GM23248 (cell line): ENCODE measurements at places on chromosomes 3 and 15.
A peak's percentile ranks its signal among the peaks of the same experiment; 100 is the strongest.

DNA sequence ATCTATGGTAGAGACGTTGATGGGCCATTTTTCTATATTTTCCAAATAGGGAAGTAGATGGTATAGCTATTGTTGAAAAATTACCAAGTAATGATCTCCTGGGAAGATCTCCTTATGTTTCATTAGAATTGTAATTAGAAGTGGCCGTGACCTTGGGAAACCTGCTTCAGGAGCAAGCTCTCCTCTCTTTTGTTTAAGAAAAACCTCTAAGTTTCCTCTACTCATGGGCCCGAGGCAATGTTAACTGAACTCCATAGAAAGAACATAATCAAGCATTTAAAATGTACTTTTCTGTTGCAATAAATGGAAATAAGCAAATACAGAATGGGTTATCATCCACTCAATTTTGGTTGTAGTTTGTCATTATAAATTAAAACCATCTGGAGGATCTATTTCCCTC is 511.2 kb upstream of the MDFIC2 start:
- H3K4me1 ChIP-seq: peaks cover 26% of the 10 kb centered on the region
- no peaks in the 10 kb centered on the region for H3K27me3 ChIP-seq
- H3K4me3 ChIP-seq: no peak overlapping the region
- no peak for DNase-seq
- H3K36me3 ChIP-seq: no peaks in the 10 kb centered on the region

DNA sequence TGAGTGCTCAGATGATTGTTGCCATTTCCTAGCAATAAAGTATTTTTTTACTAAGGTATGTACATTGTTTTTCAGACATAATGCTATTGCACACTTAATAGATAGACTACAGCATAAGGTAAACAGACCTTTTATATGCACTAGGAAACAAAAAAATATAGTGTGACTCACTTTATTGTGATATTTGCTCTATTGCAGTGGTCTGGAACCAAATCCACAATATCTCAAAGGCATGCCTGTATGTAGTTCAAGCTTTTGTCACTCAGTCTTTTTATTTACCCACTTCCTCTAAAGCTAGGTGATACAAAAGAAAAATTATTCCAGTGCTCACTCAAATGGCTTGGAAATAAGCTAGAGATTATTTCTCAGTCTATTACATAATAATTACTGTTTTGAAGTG is 209.9 kb upstream of the VEPH1 start:
- no peaks in the 10 kb centered on the region for H3K36me3 ChIP-seq
- no peak overlapping the region for H3K4me3 ChIP-seq
- no peaks in the 10 kb centered on the region for H3K4me1 ChIP-seq
- no peak for DNase-seq
- no peak overlapping the region for H3K27ac ChIP-seq
- H3K27me3 ChIP-seq: no peaks in the 10 kb centered on the region

DNA sequence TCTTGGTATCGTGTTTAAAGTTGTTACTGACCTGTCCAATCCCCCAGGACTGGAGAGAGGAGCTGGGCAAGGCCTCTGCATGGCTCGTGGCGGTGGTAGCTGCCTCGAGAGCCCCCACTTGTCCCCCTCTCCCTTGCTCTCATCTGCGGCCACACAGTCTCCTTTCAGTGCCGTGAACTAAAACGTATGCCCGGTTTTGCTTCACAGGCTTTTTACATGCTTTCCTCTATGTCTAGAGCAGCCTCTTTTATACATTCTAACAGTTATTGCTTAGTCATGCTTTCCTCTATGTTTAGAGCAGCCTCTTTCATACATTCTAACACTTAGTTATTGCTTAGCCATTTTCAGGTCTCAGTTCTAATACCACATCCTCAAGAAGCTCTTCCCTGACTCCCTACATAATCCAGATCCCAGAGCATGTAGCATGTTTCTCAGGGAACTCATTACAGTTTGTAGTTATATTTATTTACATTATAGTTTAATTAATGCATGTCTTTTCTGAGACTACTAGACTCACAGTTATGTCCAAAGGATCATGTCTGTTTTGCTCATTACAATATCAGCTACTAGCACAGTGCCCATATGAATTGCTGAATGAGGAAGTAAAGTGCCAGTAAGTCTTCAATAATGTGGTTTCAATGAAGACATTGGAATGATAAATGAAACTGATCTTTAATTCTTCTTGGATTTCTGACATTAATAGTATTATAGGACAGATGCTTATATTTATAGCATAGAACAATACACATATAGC is 66.5 kb upstream of the TBL1XR1 start:
- no peaks in the 10 kb centered on the region for H3K36me3 ChIP-seq
- H3K4me3 ChIP-seq: no peak overlapping the region
- no peaks in the 10 kb centered on the region for H3K4me1 ChIP-seq
- no peaks in the 10 kb centered on the region for H3K27me3 ChIP-seq

DNA sequence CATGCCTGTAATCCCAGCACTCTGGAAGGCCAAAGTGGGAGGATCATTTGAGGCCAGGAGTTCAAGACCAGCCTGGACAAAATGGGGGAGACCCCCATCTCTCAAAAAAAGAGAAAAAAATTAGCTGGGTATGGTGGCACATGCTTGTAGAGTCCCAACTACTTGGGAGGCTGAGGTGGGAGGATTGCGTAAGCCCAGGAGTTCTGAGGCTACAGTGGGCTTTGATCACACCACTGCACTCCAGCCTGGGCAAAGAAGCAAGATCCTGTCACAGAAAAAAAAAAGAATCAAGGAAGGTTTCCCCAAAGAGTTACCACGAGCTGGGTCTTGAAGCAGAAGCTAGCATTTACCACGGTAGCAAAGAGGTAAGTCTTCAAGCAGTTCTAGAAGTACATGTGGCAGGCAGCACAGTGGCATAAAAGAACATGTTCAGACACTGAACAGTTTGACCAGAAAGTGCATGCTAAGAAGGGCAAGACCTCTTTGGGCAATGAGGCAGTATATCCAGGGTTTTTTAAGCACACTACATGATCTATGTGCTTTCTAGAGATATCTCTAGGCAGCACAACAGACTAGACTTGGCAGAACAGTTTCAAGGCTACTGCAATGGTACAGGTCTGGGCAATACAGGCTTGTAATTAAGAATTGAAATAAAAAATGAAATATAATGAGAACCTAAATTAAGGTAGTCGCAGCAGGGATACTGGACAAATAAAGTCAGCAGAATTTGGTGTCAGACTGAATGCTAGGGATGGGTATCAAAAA is 418.5 kb downstream of the SHQ1 start:
- H3K27ac ChIP-seq: no peak overlapping the region
- H3K4me1 ChIP-seq: no peaks in the 10 kb centered on the region
- no peaks in the 10 kb centered on the region for H3K36me3 ChIP-seq
- DNase-seq: no peak
- H3K4me3 ChIP-seq: no peak overlapping the region
- no peaks in the 10 kb centered on the region for H3K27me3 ChIP-seq

DNA sequence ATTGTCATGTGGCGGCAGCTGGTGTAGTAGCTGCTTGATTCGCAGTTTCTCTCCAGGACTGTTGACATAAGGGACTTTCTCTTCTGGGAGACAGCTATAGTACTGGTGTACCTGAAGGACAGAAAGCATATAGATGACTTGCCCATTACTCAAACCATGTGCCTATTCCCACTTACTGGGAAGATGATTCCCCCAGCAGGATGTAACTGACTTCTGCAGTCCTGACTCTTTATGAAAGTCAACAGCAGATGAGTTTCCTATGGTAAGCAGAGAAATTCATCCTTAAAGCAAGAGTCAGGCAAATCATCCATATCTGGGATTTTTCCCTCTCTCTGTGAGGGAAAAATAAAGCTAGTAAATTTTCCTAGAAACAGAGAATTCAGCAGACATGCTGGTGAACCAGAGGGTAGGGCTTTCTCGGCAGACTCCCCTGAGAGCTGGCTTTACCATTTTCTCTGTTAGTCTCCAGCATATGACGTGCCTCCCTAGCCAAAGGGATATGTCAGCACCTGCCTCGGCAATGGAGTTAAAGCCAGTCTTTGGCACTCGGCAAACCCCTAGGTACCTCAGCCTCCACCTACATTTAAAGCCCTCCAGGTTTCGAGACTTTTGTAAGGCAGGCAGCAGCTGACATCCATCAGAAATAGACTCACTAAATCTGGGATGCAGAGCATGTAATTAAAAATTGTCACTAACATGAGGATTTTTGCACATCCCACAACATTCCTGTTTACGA is 62.1 kb downstream of the PRICKLE2 start:
- H3K27ac ChIP-seq: peak overlapping the region; percentile 57
- DNase-seq: no peak
- peaks cover under 1% of the 10 kb centered on the region; the same call in 1 of the 2 replicates for H3K36me3 ChIP-seq
- H3K4me3 ChIP-seq: no peak overlapping the region
- H3K27me3 ChIP-seq: no peaks in the 10 kb centered on the region
- peaks cover 28% of the 10 kb centered on the region for H3K4me1 ChIP-seq

- 0 out of 2 replicates have a peak, but pooled peaks cover 8% of the 10 kb centered on the region for H3K4me1 ChIP-seq
- H3K27ac ChIP-seq: no peak overlapping the region
- H3K36me3 ChIP-seq: no peaks in the 10 kb centered on the region
- no peaks in the 10 kb centered on the region for H3K27me3 ChIP-seq
- no peak for DNase-seq
- H3K4me3 ChIP-seq: no peak overlapping the region
These were observed 61.4 kb upstream of the CD47 start for GRCh38 chr3:108152274-108152673.

DNA sequence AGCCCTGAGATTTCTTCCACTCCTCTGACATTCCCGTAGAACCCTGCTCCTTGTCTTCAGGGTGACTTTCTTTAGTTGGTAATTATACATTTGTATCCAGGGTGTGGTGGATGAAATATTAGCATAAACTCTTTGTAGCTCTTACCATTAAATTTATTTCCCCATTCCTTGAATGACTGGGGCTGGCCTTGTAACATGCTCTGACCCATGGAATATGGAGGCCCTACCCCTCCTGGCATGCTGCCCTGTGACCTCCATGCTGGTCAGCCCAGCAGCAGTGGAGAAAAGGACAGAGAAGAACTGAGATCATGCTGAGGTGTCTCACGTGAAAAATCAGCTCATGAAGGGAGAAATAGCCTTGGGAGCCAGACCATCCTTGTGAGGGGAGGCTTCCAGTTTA is 96.1 kb upstream of the PROK2 start:
- H3K27me3 ChIP-seq: peaks cover 25% of the 10 kb centered on the region
- no peak for DNase-seq
- no peaks in the 10 kb centered on the region for H3K4me1 ChIP-seq
- no peaks in the 10 kb centered on the region for H3K36me3 ChIP-seq
- H3K27ac ChIP-seq: no peak overlapping the region
- no peak overlapping the region for H3K4me3 ChIP-seq

GRCh38 chr3:14153663-14154062 is 24.7 kb downstream of the XPC start:
- no peak overlapping the region for H3K27ac ChIP-seq
- no peak for DNase-seq
- H3K4me1 ChIP-seq: no peaks in the 10 kb centered on the region
- H3K27me3 ChIP-seq: no peaks in the 10 kb centered on the region
- H3K4me3 ChIP-seq: no peak overlapping the region
- peaks cover 51% of the 10 kb centered on the region for H3K36me3 ChIP-seq

GRCh38 chr3:117105686-117106085 is 396.1 kb downstream of the TUSC7 start:
- H3K27me3 ChIP-seq: no peaks in the 10 kb centered on the region
- H3K4me1 ChIP-seq: peaks cover 20% of the 10 kb centered on the region
- peak; percentile 72 for DNase-seq
- no peaks in the 10 kb centered on the region for H3K36me3 ChIP-seq

DNA sequence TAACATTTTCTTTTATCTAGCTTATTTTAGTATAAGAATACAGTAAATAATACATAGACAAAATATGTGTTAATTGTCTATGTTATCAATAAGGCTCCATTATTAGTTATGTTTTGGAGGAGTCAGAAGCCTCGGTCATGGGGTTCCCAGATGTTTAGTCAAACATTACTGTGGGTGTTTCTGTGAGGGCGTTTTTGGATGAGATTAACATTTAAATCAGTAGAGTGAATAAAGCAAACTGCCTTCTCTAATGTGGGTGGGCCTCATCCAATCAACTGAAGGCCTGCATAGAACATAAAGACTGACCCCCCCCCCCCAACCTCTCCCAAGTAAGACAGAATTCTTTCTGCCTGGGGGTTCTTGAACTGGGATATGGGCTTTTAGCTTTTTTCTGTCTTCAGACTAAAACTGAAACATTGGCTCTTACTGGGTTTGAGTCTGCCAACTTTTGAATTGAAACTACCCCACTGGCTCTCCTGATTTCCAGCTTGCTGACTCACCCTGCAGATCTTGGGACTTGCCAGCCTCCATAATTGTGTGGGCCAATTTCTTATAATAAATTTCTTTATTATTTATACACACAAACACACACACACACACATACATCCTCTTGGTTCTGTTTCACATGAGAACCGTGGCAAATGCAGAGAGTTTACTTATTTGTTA is 192.0 kb downstream of the TPRG1 start:
- no peaks in the 10 kb centered on the region for H3K27me3 ChIP-seq
- peaks cover 4% of the 10 kb centered on the region; the same call in 1 of the 2 replicates for H3K4me1 ChIP-seq
- DNase-seq: peak; percentile 54

DNA sequence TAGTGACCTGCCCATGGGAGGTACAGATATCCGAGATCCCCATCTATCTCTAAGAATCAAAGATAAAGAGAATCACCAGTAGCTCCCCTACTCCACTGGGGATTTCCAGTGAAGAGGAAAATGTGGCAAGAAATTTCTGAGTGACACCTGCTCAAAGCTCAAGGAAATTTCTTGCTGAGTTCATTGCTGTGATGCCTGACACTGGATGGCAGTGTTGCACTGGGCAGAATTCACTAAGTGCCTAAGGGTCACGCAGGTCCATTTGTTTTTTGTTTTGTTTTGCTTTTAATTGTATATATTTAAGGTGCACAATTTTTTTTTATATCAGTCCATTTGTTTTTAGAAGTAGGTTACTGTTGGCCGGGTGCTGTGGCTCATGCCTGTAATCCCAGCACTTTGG is 109.5 kb upstream of the KCNAB1 start:
- H3K36me3 ChIP-seq: no peaks in the 10 kb centered on the region
- H3K4me1 ChIP-seq: no peaks in the 10 kb centered on the region
- no peaks in the 10 kb centered on the region for H3K27me3 ChIP-seq
- no peak for DNase-seq
- H3K4me3 ChIP-seq: no peak overlapping the region
- H3K27ac ChIP-seq: no peak overlapping the region

DNA sequence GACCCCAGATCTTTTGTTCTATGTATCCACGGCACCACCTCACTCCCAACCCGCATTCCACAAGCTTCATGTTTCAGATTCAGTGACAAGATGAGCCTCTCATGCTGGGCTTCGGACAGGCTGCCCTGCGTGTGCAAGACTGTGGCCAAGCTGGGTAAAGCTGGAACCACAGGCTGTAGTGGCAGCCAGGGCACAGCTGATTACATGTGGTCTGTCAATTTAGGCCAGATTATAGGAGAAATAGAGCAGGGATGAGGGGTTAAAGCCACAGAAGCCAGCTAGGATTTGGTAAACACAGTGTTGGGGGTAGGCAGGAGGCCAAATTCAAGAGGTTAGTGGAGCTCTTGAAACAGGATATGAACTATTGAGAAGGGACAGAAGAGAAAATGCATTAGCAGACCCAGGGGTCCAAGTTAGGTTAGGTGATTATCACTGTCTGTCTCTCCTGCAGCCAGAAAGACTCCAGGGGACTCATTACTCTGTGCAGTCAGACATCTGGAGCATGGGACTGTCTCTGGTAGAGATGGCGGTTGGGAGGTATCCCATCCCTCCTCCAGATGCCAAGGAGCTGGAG is 12.9 kb downstream of the SNAPC5 start:
- no peaks in the 10 kb centered on the region for H3K27me3 ChIP-seq
- H3K4me3 ChIP-seq: no peak overlapping the region
- peaks cover 22% of the 10 kb centered on the region; the same call in 1 of the 2 replicates for H3K36me3 ChIP-seq
- H3K27ac ChIP-seq: no peak overlapping the region

- no peak for DNase-seq
- H3K27me3 ChIP-seq: no peaks in the 10 kb centered on the region
- no peak overlapping the region for H3K4me3 ChIP-seq
- no peaks in the 10 kb centered on the region for H3K36me3 ChIP-seq
- no peak overlapping the region for H3K27ac ChIP-seq
- H3K4me1 ChIP-seq: peaks cover 41% of the 10 kb centered on the region
These were observed 132.0 kb upstream of the IL12A start for GRCh38 chr3:159856590-159857104.
